ENCODE measurements at places on chromosomes 5 and 9.
A peak's percentile ranks its signal among the peaks of the same experiment; 100 is the strongest.

DNA sequence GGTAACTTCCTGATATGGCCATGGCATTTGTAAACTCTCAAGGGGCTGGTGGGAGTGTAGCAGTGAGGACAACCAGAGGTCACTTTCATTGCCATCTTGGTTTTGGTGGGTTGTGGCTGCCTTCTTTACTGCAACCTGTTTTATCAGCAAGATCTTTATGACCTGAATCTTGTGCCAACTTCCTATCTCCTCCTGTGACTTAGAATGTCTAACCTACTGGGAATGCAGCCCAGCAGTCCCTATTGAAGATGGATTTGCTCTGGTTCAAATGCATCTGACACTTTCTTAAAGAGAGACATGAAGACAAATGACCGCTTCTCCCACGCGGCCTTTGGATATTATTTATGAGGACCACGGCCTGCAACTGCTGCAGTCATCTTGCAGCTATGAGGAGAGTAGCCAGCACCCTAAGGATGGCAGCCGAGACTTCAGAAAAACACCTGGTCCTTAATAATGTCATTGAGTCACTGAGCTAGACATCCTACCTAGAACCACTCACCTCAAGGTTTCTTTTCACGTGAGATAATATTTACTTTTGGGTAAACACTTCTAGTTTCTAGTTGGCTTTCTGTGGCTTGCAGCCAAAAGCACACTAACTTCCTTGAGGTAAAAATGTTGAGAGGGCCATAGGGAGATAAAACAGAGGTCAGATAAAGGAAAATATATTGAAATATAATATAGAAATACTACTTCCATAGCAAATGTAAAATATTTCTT, 28.2 kb downstream of the CETN3 start:
- DNase-seq = no peak

DNA sequence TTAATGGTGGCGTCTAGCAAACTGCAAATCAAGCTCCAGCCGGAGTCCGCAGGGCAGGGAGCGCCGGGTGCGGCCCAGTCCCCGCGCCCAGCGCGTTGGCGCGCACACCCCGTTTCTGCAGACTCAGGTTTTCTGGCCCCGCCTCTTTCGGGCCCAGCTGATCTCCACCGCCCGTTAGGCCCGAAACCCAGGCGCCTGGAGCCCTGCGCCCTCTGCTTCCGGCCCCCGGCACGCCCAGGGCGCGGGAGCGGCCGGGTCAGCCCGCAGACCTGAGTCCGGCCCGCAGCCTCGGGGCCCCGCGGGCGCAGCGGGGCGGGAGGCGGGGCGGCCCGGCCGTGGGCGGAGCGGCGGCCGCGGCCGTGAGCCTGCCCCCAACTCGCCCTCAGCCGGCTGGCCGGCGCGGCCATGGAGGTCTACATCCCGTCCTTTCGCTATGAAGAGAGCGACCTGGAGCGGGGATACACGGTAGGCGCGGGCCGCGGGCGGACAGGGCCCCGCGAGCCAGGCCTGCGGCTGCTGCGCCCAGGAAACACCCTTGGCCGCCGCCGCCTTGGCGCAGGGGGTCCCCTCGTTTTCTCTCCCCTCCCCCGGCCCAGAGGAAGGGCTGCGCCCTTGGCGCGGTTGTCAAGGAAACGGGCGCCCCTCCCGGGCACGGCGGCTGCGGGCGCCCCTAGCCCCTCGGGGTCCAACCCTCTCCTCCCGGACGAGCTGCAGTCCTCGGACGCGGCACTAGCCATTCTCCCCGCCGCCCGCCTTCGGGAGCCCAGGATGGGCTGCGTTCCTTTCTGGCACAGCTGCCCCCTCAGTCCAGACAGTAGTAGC, at the start of gene SNX24:
Gene SNX24 (plus strand): TSS at position 385 of the 822 bp plus-strand sequence. CDS start 21 bp downstream, at position 406.
- DNase-seq = peak; percentile 56

GRCh38 chr9:13758936-13759335, 479.4 kb upstream of the MPDZ start:
- no peak for DNase-seq

DNA sequence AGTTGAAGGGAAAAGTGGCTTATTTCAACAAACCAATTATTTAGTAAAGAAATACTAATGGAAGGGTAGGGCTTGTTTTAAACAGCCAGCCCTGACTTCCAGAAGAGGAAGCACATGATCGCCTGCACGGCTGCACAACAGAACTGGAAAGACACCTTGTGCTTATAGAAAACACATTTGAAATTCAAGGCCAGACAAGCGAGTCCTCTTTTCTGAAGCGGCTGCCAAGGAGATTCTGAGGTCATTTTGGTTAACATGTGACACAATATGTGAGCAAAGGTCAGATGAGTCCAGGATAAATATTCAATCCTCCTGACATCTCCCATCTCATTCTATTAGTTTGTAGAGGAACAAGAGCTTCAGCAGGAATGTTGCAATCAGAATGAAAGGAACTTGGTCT, 461.4 kb upstream of the ST8SIA4 start:
- no peak for DNase-seq

GRCh38 chr5:83972236-83972635, 251.6 kb upstream of the HAPLN1 start:
- no peak for DNase-seq

GRCh38 chr9:22433691-22434090, 12.9 kb upstream of the DMRTA1 start:
- DNase-seq = no peak

GRCh38 chr9:133910855-133911514, 81.1 kb downstream of the VAV2 start:
- no peak for DNase-seq
